ENCODE measurements at places on chromosomes 7 and 10. TPM values are rescaled to one million over a fixed set of nuclear protein-coding genes. Genes with fewer than 3 reads are reported as not detected.

Gene PDK4
- not detected for total RNA-seq

DNA sequence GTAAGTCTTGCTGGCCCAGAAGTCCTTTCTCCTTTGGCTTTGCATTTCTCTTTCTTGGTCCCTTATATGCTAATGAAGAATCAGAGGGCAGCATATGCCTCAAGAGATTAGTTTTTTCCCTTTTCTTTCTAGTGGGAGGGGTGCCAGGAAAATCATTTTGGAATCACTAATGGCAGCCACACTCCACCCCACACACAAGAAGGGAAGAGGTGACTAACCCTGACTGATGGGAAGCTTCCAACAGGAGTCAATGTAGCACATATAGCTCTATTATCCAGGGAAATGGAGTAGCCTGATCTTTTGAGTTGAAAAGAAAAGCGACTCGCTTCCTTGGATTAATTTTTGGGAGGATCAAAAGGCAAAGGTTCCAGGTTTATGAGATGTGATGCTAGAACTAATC, 225.3 kb downstream of the KIF20B start:
- DNase-seq: no peak

Gene ATP6V1F
- 113 TPM for total RNA-seq

DNA sequence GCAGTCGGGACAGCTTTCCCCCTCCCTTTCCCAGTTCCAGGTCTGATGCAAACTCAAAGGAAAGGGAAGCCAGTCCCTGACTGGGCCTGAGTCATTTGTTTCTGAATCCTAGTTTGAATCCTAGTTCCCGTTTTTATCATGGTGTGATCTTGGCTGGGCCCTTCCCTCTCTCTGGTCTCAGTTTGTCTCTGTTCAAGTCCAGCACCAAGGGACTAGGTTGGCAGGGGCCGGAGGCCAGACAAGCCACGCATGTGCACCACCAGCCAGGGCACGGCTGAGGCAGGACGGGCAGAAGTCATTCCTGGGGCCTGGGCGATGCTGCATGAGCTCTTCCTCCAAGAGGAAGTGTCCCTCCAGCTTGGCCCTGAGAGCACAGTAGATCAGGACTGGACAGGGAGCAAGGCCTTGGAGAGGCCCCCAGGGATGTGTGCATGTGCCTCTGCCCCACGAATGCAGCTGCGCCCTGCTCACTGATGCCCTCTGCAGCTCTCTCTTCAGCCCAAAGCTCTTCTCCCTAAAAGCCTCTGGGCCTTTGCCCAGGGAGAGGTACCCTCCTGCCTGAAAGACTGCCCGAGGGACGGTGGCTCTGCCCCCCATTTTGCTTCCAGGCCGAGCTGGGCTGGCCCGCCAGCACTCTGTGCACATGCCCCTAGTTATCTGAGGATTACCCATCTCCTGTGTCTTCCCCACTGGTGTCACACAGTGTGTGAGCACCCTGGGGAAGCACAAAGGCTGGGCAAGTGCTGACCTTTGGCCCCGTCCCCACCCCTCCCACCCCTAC, 86.7 kb downstream of the ZMIZ1 start:
- no peak for DNase-seq

Gene SPDYE18
- not detected for total RNA-seq

Gene HOXA11
- not detected for total RNA-seq

DNA sequence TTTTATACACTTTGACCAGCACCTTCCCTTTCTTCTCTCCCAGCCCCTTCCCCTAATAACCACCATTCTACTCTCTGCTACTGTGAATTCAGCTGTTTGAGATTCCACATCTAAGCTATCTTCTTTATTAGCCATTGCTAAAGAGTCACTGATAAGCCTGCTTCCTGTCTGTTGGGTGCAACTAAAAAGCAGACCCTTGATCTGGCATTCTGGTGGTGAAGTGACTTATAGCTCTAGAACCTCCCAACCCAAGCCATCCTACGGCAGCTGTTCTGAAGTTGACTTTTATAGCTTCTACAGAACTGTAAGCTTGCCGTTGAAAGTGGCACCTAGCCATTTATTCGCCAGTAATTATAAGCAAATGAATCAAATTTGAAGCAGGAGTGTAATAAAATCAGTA, 105.6 kb downstream of the AHR start:
- no peak for DNase-seq

DNA sequence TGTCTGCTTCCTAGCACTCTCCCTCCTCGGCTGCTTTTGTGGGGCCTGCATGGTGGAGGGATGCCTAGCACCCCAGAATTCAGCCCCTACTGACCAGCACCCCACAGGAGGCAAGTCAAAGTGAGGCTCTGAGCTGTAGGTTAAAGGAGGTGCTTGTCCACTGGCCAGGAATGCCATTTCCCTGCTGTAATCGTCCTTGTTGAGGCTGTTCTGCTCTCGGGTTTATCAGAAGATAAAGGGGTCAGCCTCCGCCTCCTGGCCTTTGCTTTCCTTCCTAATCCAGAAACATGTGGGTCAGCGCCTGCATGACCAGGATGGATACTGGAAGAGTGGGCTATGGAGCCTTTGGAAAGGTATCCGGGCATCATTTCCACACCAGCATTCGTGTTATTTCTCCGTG, 98.9 kb downstream of the MKI67 start:
- no peak for DNase-seq

DNA sequence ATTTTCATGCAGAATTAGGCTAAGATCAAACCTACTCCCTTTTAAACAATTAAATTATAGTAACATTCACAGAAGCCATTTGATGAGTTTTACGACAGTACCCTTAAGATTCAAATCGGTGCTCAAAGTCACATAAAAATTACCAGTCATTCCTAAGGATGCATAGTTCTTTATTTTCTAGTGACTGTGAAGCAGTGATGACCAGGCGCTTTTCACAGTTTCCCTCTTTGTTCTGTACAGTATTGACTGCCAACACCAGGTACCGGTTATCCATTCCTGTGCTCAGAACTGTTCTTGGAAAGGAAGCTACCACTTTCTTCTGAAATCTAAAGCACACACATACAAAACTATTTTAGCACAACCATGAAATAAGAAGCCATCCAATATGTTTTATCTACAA, 1.9 kb downstream of the DNA2 start:
- no peak for DNase-seq

DNA sequence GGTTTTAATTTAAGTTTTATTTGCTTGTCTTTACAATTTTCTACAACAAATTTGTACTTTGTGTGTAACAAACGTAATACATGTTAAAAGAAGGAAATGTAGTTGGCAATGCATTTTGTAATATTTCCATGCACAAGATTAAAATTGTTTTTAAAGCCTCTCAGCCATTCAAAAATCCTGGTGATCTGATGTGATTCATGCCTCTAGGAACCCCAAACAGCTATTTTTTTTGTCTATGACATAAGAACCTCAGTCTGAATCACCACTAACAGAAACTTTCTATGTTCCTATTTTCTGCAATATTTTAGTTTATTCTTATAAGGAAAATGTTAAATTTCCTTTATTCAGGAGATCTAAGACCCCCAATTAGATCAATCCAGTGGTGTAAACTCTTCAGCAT, 183.1 kb upstream of the YAE1 start:
- DNase-seq: no peak
